Regular cardiac myocyte (primary cell): ENCODE measurements at places on chromosomes 7 and 10. TPM values are rescaled to one million over a fixed set of nuclear protein-coding genes. Genes with fewer than 3 reads are reported as not detected.

CPA5 gene
- total RNA-seq = not detected in 2 replicates

MOGAT3 gene
- total RNA-seq = not detected in 2 replicates

ADCYAP1R1 gene
- total RNA-seq = under 0.01 and 0.19 TPM in 2 replicates

SFTPA1 gene
- not detected in 2 replicates for total RNA-seq

ZNF394 gene
- total RNA-seq = 30.2 and 36.2 TPM in 2 replicates

ADGRA1 gene
- total RNA-seq = not detected in 2 replicates

RELN gene
- 20.0 and 94.7 TPM in 2 replicates for total RNA-seq

CRTAC1 gene
- total RNA-seq = under 0.01 and 0.28 TPM in 2 replicates

ASIC3 gene
- total RNA-seq = under 0.01 and 0.19 TPM in 2 replicates

LOXL4 gene
- total RNA-seq = 46.8 and 192 TPM in 2 replicates

ANLN gene
- total RNA-seq = 12.4 and 118 TPM in 2 replicates

ANK3 gene
- total RNA-seq = 93.2 and 169 TPM in 2 replicates

TPST1 gene
- 44.7 and 69.1 TPM in 2 replicates for total RNA-seq

IQUB gene
- 0.19 and 1.1 TPM in 2 replicates for total RNA-seq

PPA1 gene
- 193 and 244 TPM in 2 replicates for total RNA-seq

CTAGE6 gene
- 0.58 and 2.3 TPM in 2 replicates for total RNA-seq

HOXA4 gene
- total RNA-seq = not detected in 2 replicates
